ENCODE measurements at places on chromosomes 1 and 21. TPM values are rescaled to one million over a fixed set of nuclear protein-coding genes. Genes with fewer than 3 reads are reported as not detected.

The TNFAIP8L2 gene
- not detected for total RNA-seq

The SPRR2A gene
- not detected for total RNA-seq

DNA sequence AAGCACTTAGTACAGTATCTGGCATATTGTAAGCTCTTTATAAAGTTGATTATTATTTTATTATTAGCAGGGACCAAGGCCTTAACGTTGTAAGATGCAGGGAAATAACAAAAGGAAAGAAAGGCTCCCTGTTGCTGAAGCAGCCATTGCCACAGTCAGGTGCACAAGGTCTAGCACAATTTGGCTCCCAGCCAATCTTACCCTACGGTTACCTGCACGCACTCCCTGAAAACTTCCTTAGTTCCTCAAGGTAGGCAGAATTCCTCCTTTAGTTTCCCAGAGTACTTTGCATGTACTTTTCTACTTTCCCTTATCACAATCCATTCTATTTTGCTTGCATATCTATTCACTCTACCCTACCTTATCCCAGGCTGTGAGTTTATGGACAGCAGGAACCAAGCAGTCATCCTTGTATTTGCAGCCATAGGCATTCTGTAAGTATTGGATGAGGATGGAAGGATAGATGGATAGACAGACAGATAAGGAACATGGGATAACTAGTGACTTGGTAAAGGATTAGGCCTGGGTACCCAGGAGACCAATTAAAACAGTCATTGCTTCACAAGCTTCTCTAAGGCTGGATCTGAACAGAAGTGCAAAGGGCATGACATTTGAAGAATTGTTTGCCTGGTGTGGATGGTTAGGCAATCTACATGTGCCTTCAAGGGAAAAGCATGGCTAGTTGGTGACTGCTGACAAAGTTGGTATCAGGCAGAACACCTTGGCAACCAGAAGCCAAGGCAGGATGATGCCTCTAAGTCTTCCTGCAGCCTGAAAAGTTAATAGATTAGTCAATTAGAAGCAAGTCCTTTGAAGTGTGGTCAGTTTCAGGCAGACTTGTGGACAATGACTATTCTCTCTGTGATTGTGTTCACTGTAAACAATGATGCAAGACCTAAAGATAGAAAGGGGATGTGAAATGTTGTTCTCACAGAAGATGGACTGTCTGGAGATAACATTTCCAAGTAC is 20.8 kb upstream of the JAK1 start:
- DNase-seq = peak; percentile 42

GRCh38 chr1:68363339-68363738 is 86.4 kb downstream of the RPE65 start:
- DNase-seq = no peak

- DNase-seq = no peak
Measured at GRCh38 chr1:221251580-221251979, 372.3 kb downstream of the HLX start.

GRCh38 chr1:209876078-209876800 is 48.5 kb downstream of the UTP25 start:
- DNase-seq = no peak

DNA sequence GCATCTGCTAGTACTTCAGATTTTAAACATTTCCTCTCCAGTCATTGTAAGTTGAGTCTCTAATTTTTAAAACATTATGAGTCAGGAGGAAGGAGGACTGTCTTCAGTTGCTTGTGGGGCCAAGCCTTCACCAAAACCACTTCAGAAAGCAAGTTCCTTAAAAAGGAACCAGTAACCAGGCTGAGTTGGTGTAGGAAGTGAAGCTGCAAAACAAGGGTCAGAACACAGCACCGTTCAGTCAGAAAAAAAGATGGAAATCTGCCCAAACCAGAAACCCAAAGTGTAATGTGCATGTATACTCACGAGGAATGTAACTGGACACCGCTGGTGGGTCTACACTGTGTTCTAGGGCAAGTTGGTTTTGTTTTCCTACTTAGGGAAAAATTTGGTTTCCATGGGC is 402.1 kb downstream of the SETD4 start:
- peak; percentile 89 for DNase-seq

DNA sequence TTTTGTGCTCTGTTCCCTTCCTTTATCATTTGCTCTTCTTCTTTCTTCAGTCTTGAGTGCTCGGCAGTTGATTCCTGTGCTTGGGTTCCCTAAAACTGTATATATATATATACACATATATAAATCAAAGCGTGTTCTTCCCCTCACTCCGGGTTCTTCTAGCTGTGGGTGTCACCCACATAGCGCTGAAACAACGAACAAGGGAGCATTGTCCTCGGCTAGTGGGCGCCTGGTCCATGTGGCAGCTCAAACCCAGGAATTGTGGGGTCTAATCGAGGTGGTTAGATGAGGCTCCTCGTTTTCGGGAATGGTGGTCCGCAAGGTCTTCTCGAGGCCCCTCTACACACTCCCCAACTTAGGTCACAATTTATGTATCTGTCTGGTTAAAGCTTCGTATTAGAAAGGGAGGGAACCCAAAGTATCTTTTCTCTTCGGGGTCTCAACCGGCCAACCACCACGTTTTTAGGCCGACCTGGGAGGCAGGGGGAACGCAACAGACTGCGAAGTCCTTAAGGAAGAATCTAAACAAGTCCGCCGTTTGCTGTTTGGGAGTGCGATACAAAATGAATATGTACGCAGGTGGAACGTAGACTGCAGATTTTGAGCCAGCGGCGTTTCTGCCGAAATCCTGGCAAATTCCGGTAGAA is 504 bp upstream of the SDHC start:
- no peak for DNase-seq

DNA sequence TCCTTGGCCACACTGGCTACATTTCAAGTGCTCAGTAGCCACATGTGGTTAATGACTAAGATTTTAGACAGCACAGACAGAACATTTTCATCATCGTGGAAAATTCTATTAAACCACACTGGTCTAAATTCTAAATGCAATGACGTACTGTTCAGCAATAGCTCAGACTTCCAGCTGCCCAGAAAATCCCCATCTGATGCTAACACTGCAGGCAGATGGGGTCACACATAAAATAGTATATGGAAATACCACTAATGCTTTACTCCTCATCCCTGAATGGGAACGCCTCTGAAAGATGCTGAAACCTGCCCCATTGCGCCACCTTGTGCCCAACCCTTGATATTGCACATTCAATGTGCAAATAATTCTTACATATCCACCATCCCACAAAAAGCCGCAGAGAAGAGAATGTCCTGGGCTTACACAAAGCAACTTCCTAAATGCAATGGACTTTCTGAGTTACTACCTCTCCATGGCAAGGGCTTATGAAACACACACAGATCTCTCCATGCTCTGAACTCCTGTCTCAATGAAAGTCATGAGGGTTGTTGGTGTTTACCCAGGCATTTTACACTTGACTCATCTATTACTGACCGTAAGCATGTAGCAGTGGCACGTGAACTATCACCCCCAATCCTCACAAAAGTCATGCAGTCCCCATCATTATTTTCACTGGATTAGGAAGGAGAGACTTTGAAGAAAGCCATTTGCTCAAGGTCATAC is 20.3 kb upstream of the SLC5A9 start:
- DNase-seq = peak; percentile 81

DNA sequence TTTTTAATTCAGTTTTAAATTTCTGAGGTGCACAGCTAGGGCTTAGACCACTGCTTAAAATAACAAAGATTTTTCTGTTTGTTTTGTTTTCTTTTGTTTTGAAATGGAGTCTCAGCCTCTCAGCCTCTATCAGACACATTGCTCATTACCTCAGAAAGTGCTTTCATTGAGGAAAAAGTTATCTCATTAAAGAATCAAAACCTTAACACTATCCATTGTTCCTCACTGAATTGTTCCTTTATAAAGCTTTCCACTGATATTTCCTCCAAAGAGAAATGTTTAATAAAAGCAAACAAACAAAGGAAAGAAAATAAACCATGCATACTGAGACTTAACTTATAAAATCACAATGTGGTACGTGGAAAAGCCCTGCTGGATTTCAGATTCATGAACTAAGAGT is 63.8 kb downstream of the SIPA1L2 start:
- no peak for DNase-seq

DNA sequence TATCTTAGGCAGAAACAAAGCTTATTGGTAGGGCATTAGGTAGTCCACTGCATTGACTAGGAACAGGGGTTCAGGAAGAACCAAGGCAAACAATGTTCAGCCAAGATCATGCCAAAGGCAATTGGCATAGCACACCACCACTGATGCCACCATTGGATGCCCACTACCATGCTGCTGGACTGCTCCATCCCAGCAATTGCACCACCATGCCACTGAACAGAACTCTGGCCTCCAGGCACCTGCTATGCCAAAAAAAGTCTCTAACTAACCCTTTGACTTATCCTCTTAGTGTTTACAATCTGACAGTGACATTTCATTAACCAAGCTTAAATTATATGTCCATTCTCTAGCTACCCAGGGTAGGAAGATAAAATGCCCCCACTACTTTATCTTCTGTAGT is 509.6 kb upstream of the CAMK1G start:
- DNase-seq = no peak

DNA sequence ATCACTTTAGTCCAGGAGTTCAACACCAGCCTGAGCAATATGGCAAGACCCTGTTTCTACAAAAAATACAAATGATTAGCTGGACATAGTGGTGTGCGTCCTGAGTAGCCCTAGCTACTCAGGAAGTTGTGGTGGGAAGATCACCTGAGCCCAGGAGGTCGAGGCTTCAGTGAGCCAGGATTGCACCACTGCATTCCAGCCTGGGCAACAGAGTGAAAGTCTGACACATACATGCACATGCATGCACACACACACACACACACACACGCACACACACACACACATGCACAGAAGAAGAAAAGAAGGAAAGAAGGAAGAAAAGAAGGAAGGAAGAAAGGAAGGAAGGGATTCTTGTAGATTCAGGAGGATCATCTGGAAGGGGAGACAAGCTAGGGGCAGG is 104.4 kb upstream of the USP25 start:
- no peak for DNase-seq

All from IMR-90 (cell line).